ENCODE measurements at places on chromosomes 7 and 10.
A peak's percentile ranks its signal among the peaks of the same experiment; 100 is the strongest.

- no peak for DNase-seq
Observed at GRCh38 chr10:128573281-128573845, 447.1 kb upstream of the MKI67 start.

DNA sequence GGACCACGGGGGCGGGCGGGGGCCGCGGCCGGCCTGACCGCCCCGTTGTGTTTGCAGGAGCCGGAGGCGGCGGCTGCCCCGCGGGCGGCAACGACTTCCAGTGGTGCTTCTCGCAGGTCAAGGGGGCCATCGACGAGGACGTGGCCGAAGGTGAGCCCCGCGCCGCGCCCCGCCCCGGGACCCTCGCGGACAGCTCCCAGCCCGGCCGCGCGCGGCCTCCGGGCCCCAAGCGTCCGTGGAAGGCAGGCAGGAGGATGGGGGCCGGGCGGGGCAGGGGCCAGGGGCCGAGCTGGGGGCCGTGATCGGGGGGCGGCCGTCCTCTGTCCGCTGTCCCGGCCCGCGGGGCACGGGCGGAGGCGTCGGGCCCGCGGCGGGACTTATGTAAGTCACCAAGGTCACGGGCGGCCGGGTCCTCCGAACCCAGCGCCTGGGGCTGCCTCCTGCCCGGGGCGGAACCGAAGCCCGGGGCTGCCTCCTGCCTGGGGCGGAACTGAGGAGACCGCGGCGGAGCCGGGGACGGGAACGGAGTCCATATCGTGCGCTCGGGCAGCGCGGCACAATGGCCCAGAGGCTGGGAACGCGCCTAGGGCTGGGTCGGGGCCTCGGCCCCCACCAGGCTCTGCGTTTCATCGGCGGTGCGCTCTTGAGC lies 497 bp downstream of the PPP2R2D start:
- DNase-seq: peak; percentile 52

- no peak for DNase-seq
Observed at GRCh38 chr10:27072436-27073114, 27.7 kb downstream of the ANKRD26 start.

DNA sequence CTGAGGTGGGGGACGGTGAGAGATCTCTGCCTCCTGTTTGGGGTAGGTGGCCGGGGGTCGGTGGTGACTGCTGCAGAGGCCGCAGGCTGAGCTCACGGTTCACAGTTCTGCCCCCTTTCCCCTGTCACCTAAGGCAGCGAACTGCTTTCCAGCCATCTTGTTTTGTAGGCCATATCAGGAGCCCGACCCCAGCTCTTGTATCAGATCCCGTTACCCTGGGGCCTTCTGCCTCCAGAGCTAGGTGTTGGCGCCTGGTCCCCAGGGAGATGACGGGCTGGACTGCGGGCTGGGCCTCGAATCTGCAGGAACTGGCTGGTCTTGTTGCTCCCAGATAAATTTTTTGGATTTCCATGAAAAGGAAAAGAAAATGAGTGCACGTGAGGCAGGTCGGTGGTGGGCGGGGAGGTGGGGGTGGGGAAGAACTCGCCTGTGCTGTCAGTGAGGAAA lies 183.0 kb downstream of the DNAJB6 start:
- no peak for DNase-seq

DNA sequence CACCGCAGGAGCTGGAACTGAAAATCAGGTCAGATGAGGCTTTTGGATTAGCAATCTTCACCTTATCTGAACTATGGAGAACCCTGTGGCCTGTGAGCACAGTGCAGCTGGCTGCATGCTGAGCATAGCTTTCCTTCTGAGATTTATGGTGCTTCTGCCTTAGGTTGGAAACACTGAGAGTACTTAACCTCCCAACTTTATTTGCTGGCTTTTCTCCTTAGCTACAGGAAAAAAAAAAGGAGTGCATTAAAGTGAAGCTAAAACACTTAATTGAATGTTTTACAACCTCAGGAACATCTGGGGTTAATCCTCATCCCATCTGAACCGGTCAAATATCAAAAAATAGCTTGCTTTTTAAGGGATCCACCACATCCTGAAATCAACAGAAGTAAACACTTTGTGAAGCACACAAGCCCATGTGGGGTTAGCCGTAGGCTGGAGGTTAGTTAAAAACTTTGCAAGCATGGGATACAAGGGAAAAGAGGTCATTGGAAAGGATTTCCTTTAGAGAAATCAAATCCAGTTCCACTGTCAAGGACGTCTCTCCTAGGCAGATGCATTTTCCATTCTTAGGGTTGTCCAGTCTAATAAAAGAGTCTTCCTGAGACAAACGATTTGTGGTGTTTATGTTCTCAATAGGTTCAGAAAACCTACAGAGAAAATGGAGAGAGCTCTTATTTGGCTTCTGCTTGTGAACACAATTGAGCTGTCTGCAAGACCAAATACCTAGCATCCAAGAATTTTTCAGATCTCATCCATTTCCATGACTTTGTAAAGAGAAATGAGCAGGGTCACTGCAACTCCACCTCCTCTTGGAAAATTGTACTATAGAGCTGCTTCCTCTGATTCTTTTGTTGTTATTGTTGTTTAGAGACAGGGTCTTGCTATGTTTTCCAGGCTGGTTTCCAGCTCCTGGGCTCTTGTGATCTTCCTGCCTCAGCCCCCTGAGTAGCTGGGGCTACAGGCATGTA lies 470.4 kb upstream of the IGFBP3 start:
- no peak for DNase-seq

DNA sequence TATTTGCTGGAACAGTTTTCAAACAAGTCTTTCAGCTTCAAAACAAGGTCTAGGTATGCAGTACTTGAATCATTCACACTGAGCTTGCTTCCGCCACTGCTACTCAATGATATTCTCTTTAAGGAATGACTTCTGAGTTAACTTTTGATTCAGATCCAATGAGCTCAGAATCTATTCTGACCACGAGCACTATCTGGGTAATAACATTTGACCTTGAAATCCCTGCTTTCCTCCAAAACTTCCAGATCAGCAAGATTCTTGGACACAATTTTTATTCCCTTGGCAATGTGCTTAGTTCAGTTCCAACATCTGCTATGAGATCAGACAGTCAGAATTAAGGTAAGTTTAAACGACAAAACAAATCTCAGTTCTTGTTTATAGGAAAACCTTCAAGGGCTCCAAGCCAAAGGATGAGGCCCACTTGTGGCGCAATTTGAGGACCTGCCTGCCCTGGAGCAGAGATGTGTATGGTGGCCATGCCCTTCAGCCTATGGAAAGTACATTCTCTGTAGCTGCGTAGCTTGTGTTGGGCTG lies 87.2 kb downstream of the RNF216 start:
- DNase-seq: no peak

GRCh38 chr7:88331322-88331721 lies 24.6 kb upstream of the STEAP4 start:
- DNase-seq: no peak

- no peak for DNase-seq
Observed at GRCh38 chr7:28813243-28813962, 144.7 kb downstream of the TRIL start.

DNA sequence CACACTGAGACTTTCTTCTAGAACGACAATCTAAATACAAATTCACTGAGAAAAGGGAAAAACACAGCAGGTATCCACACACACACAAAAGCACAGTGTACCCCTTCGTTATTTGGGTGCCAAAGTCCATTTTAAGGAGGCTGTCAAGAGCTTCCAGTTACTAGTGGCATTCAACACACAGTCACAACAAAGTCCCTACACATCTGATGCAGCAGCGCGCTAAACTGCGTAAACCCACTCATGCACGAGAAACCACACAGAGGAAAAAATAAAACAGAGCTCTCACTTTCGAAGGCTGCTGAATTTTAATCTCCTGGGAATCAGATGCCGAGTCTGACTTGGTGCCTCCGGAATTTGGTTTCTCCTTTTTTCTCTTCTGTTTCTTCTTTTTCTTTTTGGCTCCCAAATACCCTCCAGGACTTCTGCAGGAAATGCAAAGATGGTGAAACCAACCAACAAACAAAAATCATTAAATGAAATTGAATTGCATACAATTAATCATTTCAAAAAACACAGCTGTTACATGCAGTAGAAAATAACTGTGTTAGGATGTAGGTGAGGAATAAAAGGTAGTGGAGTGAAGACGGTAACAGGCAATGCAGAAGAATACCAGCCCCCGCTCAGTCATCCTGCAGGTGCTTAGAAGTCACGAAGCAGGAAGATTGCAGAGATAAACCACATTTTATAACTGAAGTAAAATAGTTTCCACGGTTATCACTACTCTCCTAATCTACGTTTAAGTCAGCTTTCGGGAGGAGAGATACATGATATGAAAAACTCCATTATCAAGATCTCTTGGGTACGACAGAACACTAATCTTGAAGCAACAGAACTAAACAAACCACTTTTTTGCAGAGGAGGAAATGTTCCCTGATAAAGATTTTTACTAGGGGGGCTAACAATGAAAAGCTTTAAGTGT lies 27.1 kb downstream of the NMT2 start:
- DNase-seq: no peak

DNA sequence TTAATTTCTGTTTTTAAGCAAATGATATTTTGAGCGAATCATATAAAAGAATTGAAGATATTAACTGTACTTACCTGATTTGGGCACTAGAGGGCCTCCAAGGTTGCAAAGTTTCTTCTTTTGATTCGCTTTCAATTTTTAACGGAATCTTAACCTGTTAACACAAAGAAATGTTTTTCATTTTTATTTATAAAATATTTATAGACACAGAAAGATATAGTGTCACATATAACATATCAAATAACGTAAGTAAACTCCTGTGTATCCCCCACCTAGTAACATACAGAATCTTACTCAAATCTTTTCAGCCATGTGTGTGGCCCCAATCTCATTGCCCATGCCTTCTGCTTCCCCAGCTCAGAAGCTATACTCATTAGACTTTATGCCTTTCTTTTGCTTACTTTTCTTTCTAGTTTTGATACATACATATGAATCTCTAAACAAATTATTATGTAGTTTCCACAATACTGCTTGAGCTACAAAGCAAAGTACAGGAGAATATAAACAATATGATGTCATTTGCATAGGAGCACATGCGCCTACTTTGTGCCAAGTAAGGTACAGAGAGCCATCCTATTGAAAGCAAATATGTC lies 49.5 kb upstream of the ZPBP start:
- DNase-seq: no peak

- DNase-seq: no peak
Observed at GRCh38 chr7:6531492-6532279, 19.6 kb downstream of the GRID2IP start.

- DNase-seq: no peak
Observed at GRCh38 chr10:83045731-83046130, 1093.6 kb upstream of the GHITM start.

- no peak for DNase-seq
Observed at GRCh38 chr7:7996568-7996967, 28.0 kb downstream of the GLCCI1 start.

DNA sequence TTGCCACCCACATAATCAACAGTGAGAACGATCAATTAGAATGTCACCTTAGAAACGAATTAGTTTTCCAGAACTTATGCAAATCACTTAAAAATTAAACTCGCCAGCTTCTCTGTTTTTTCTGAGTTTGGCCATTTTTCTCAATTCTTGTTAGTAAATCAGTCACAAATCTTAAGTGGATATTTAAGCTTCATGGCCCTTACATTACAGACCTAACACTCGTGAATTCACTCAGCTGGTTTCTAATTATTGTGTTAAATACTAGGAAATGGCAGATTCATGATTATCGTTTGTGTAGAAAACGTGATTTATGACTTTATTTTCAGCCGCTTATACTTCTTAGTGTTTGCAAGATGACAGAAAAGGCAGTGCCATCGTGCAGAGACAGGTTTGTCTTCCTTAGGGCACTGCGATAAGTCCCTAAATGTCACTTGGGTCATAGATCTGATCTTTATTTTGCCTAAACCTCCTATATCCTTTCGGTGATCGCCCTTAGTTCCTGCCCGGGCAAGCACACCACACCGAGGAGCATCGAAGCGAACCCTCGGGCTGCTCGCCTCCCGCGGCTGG lies 587 bp upstream of the CELF2 start:
- DNase-seq: no peak

GRCh38 chr7:30459591-30460245 lies 18.9 kb downstream of the NOD1 start:
- DNase-seq: no peak

DNA sequence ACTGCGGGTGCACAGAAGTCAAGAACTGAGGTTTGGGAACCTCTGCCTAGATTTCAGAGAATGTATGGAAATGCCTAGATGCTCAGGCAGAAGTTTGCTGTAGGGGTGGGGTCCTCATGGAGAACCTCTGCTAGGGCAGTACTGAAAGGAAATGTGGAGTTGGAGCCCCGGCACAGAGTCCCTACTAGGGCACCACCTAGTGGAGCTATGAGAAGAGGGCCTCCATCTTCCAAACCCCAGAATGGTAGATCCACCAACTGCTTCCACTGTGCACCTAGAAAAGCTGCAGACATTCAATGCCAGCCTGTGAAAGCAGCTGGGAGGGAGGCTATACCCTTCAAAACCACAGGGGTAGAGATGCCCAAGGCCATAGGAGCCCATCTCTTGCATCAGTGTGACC lies 1336.0 kb upstream of the CELF2 start:
- DNase-seq: no peak

- no peak for DNase-seq
Observed at GRCh38 chr10:69445041-69445440, 6.2 kb upstream of the TSPAN15 start.

- no peak for DNase-seq
Observed at GRCh38 chr7:21497072-21497471, 45.8 kb upstream of the DNAH11 start.

- DNase-seq: no peak
Observed at GRCh38 chr10:77586719-77587415, 50.7 kb downstream of the KCNMA1 start.

DNA sequence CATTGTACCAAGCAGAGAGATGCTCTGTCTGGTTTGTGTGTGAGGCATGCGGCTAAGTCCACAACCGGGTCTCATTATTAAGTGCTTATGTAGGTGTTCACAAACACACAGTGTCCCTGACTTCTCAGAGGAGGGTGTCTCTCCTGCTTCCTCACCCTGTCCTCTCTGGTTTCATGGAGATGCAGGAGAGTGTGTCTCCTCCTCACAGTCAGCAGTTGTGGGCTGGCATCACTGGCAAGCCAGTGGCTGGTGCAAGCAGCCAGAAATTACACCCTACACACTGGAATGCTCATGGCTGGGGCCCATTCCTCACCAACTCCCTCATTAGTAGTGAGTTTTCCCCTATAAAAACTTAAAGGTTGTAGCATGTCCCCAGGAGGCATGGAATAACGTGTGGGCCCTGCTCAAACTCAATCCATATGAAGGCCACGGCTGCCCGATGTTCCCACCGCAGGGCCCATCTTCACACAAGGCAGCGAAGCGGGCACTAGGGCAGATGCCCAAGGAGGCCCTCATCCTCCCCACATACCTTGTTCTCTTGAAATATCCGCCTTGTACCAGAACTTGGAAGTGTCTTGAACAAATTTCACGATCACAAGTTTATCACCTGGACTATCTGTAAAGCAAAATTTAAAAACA lies 280.1 kb downstream of the TNS3 start:
- DNase-seq: no peak

GRCh38 chr7:46003896-46004875 lies 83.1 kb upstream of the IGFBP3 start:
- DNase-seq: no peak

DNA sequence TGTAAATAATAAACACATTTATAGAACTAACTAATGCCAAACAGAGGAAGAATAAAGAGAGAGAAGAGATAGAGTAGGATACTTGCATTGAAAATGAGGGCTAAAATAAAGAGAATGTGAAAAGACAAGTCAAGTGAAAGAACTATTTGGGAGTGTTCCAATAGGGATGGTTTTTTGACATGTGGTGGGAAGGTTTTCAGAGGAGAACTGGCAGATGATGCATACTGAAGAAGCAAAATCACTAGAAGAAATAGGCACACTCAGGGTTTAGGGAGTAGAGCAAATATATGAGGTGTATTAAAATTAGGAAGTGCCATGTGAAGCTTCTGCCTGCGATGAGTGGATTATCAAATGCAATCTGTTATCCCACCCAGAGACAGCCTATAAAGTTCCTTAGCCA lies 744.8 kb downstream of the REEP3 start:
- DNase-seq: no peak
